ENCODE measurements at places on chromosomes 16 and 17. TPM values are rescaled to one million over a fixed set of nuclear protein-coding genes. Genes with fewer than 3 reads are reported as not detected.

- DNase-seq: no peak
Observed at GRCh38 chr16:78695391-78695790, 595.9 kb downstream of the WWOX start.

DNA sequence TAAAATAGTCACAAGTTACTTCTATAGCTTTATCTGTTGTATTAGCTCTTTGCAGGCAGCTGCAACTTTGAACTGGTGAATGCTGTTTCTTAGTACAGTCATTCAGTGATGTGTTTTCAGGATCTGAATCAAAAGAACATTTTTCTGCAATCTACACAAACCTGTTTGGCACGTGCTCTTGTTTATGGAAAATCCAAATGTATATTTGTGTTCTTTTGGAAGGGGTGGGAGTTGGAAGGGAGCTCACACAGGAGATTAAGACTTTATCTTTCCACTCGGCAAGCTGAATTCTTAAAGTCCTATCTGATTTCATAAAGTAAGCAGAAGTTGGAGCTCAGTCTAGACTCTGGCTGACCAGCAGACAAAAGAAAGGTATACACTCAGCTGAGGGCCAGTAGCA is 300.2 kb downstream of the MAP2K6 start:
- DNase-seq: no peak

DNA sequence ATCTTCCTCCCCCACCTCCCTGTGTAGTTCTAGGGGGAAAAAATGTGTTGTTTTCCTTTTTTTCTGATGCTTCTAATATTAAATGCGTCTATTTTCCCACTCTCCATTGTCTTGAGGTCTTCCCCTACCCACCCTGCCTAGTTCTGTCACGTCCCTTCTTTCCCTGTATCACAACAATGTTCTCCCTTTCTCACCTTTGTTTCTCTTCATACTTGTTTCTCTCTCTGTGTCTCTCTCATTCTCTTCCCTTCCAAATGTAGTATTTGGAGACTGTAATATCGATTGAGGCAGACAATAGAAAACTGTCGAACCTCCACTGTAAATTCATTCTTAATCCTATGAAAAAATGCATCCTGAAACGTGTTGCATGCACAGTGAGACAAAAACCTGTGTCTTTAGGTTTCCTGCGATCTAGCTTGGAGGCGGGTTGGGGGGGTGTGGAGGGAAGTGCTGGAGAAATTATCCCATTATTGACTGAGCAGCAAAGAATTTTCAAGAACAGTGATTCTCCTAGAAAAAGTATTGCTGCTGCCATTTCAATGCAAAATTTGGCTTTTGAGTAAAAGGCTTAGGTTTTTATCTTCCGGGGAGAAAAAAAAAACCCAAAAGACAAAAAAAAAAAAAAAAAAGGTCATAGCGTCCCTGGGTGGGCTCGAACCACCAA is 1.3 kb upstream of the PSMB3 start:
- DNase-seq: no peak

GRCh38 chr16:79407461-79408135 is 192.9 kb downstream of the MAF start:
- DNase-seq: no peak

The JUP gene
- polyA plus RNA-seq: 152 TPM

The CDH1 gene
- polyA plus RNA-seq: 378 TPM

The ABCC3 gene
- polyA plus RNA-seq: 41.7 TPM
